ENCODE measurements at places on chromosomes 5 and 9. TPM values are rescaled to one million over a fixed set of nuclear protein-coding genes. Genes with fewer than 3 reads are reported as not detected.

AHRR gene
- polyA plus RNA-seq: 0.27 TPM

SPINK13 gene
- polyA plus RNA-seq: not detected

MYMK gene
- polyA plus RNA-seq: not detected

ST8SIA4 gene
- 0.35 TPM for polyA plus RNA-seq

ACTBL2 gene
- not detected for polyA plus RNA-seq

CD72 gene
- 4.6 TPM for polyA plus RNA-seq

GZMA gene
- polyA plus RNA-seq: not detected

ROR2 gene
- 8.1 TPM for polyA plus RNA-seq

ZNF346 gene
- 6.8 TPM for polyA plus RNA-seq

FAM153A gene
- not detected for polyA plus RNA-seq

TMEM174 gene
- not detected for polyA plus RNA-seq

Data from GM23338 (cell line).